ENCODE measurements at places on chromosomes 2 and 18.
A peak's percentile ranks its signal among the peaks of the same experiment; 100 is the strongest.

- no peak for DNase-seq
Measured at GRCh38 chr2:138267902-138268254, 233.7 kb upstream of the SPOPL start.

- DNase-seq = no peak
Measured at GRCh38 chr2:241001413-241002274, 3.2 kb downstream of the SNED1 start.

DNA sequence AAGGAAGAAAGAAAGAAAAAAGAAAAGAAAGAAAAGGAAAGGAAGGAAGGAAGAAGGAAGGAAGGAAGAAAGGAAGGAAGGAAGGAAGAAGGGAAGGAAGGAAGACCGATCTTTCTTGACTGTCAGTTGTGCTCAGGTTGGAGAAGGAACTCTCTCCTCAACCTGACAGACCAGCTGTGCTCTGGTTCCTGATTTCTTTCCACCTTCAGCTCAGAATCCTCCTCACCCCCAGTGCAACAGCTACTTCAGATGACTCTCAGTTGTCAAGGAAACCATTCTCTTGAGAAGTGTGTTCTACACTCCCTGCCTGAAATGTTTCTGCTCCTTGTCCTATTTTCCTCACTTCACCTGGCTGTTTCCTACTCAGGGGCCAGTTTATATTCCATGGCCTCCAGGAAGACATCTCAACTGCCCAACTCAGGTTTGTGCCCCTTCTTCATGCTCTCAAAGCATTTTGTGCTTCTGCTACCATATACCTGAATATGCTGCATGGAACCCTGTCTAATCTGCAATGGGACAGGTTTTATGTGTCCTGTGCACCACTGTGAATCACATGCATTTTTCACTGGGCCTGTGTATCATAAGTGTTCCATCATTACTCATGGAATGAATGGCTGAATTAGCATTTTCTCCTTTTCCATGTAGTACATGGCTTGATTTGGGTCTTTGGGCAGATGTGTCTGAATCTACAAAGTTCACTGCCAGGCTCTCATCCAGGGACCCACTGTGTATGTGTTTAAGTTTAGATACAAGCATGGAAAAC, 32.8 kb upstream of the DOCK10 start:
- DNase-seq = no peak

GRCh38 chr2:161033059-161033660, 127.1 kb upstream of the TANK start:
- DNase-seq = no peak

DNA sequence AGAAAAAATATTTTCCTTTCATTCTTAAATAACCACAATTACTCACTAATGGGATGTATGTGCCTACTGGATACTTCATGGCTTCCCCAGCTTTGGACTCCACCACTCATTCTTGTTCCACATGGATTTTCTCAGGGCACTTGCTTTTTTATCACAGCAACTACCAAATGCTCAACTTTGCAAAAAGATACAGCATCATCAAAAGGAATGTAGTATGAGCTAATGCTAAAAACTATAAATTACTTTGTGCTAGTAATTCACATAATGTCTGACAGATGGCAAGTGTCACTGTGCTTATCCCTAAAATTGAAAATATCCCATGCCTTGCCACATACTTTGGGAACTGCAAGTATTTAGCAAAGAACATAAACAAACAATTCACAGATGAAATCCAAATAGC, 130.4 kb upstream of the ZFP36L2 start:
- no peak for DNase-seq

- no peak for DNase-seq
Measured at GRCh38 chr2:20551260-20551944, 99.5 kb downstream of the HS1BP3 start.

DNA sequence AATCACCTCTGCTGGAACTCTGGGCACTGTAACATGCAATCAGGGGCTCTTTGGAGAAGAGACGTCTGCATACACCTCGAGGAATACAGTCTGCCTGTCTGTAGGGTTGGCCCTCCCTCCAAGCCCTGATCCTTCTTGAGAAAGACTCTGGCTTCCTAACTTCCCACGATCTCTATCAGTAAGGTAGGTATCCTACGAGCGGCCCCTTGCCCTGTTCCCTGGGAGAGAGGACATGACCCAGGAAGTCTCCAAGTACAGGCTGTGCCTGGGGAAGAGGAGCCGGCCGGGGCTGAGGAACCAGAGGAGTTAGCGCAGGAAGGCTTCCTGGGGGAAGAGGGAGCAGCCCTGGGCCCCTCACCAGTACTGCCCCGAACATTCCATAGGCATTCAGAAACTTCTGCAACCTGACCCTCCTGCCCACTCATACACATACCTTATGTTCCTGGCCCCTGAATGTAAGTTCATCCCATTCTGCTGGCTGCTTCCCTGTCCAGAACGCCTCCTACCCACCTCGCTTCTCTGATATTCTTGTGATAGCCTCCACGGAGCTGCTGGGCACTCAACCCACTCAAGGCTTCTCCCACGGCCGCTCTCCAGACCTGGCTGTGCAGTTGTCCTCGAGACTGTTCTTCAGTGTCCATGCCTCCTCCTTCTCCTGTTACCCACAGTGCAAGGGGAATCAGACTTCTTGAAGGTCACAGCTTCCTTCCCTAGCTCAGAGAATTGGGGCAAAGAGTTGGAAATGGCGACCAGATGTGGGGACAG, 116.1 kb downstream of the CYP26B1 start:
- no peak for DNase-seq

GRCh38 chr18:36559149-36559857, 261.8 kb downstream of the FHOD3 start:
- DNase-seq = no peak

DNA sequence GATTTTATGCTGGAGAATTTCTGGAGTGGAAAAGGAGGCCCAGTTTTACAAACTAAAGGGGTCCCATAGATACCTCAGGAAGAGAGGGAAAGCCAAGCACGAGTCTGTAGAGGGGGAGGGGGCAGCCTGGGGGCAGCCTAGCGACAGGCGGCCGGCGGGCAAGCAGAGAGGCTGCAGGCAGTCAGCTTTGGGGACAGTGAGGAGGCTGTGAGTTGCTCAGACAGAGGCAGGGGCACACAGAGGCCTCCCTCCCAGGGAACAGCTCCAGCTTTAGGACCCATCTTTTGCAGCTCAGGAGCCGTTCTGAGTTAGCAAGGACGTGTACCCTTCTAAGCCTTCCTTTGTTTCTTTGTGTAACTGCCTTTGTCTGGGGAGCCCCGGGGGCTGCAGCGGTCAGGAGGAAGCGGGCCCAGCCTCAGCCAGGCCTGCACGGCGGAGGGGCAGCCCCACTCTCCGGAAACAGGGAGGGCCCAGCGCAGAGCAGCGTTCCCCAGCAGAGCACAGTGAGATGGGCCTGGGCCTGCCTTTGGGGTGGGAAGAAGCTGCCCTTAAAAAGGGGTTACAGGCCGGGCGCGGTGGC, 41.1 kb upstream of the RALBP1 start:
- DNase-seq = no peak

DNA sequence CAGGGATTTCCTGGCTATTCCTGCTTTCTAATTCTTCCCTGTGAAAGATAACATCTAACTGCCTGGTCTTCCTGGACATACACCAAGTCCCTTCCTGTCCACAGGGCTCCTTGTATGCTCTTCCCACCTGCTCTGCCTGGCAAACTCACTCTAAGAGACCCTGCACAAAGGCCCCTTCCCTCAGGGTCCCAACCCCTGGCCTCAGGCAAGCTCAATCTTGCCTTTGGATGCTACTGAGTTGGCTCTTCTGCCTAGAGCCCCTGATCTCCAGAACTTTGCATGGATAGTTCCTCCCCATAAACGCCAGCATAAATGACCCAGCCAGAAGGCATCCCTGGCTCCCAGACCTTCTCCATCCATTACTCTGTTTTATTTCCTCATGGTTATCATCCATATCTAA, 98.3 kb upstream of the OTOS start:
- DNase-seq = no peak

DNA sequence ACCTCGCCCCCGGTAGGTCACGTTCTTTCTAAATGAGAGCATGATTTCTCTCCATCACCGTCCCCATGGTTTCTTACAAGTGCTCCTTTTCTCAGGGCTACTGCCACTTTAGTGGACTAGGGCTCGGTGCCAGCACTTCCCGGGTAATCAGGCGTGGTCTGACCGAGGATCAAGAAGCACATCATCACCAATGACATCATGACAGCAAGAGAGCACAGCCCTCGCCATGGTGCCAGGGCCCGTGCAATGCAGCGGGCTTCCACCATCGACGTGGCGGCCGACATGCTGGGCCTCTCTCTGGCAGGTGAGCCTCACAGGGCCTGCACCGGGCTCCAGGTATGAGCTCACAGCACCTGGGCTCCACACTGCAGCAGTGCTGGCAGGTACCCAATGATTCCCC, 75.2 kb downstream of the INPP4A start:
- no peak for DNase-seq

DNA sequence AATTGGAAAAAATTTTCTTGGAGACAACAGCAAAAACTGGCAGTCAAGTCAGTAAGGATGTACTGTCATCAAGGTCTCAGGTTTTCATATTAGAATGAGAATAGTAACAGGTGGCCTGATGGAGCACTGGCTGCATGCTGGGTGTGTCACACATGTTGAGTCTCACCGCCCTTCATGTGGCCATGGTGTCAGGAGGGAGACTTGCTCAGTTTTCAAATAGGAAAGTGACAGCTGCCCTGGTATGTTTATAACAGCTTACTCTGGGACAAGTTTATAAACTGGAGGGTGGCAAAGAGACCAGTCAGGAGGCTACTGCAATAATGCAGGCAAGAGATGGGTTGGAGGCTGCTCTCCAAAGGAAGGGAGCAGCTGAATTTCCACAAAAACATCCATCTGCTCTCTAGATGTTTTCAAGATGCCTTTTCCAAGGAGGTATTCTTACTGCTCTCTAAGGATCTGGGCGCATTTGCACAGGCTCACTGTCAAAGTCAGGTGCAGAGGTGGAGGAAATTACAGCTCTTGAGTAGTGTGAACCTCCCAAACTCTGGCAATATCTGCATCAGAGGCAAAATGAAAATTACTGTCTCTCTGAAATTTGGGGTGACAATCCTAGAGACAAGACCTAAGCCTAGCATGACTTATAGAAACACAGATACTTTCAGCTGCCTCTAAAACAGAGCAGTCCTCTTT, 321.9 kb upstream of the RAB12 start:
- DNase-seq = no peak

- no peak for DNase-seq
Measured at GRCh38 chr2:96336104-96336775, 674 bp downstream of the NCAPH start.

- DNase-seq = no peak
Measured at GRCh38 chr2:176147800-176148496, 3.4 kb upstream of the HOXD4 start.

DNA sequence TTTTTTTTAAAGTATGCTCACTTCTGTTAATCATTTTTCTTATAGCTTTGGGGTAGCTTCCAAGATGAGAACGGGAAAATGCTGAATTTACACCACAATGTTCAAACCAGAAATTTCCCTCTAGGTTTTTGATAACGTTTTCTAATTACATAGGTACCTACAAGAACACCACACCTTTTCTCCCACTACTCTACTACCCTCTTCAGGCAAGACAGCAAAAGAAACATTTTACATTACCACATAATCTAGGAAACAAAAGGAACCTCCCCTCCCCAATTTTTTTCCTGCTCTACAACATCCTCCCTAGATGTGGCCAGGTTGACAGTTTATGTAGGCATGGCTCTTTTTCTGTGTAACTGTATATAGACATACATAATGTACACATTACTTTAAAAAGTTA, 32.4 kb downstream of the NDUFAF7 start:
- no peak for DNase-seq

DNA sequence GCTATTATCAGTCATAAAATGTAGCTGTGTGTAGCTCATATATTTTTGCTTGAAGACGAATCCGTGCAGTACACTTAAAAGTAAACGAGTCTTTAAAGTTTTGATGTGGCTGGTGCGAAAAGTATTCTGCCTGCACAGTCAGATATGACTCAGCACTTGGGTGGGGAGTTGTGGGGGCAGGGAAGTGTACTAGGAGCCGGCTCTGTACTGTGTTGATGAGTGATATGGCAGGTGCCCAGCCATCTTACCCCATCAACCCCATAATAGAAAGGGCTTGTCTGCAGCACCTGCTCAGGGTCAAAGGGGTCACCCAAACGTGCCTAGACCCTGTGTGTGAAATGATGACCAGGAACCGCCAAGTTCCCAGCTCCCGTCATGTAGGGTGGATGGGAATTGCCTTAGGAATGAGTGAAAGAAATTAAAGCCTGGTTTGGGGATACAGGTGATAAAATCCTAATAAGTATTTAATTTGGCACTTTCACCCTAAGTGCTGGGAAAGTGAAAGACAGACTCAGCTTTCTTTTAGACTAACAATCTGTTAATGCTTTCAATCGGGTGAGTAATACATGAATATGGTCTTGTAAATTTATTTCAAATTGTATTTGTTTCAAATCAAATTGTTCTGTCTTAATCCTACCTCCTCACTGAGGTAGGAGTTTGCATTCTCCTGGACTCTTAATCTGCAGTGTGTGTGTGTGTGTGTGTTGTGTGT, 48.0 kb downstream of the BCL2L11 start:
- peak; percentile 49 for DNase-seq

DNA sequence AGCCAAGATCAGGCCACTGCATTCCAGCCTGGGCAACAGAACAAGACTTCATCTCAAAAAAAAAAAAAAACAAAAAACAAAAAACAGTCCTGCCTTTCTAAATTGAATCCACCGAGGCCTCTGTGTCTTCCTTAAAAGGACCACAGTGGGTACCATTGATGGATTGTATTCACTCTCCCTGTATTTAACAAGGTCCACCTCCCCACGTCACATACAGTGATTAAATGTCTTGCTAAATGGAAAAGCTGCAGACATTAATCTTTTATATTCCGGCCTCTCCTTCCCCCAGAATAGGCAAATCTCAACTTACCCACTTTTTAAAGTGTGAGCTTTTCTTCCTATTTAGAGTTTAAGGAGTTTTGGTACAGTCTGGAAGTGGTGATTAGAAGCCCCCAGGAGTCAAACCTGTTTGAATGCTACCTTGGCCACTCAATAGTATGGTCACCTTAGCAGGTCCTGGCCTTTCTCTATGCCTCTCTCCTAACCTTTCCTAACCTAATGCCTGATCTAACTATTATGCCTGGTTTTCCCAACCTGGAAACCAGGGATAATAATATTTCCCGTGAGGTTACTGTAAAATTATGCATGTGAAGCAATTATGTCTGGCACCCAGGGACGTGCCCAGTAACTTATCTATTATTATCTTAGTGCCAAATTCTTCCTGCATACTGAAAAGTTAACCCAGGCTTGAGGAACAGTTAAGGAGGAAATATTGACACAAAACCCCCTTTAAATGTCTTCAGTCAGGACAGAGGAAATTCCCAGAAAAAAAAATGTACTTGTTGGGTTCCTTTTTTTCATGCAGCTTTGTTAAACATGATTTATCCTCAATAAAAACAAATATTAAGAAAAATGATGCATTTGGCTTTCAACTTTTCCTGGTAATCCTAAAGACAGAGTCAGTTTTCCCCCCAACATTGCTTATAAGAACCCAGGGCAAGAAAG, 3.1 kb downstream of the NFE2L2 start:
- no peak for DNase-seq

- DNase-seq = no peak
Measured at GRCh38 chr2:48693645-48694044, 61.9 kb downstream of the LHCGR start.

- no peak for DNase-seq
Measured at GRCh38 chr2:147173189-147173581, 671.6 kb upstream of the ACVR2A start.

GRCh38 chr2:7444626-7445025, 527.4 kb downstream of the RNF144A start:
- DNase-seq = no peak
